ENCODE measurements at places on chromosomes 11 and 22. TPM values are rescaled to one million over a fixed set of nuclear protein-coding genes. Genes with fewer than 3 reads are reported as not detected.

The TRPM5 gene
- not detected for total RNA-seq

The NUP98 gene
- total RNA-seq, result 189 TPM

The APOBEC3H gene
- not detected for total RNA-seq

The PATE2 gene
- total RNA-seq, result not detected

The SLC25A18 gene
- total RNA-seq, result not detected

The NNMT gene
- total RNA-seq, result 84.5 TPM

The CEP126 gene
- total RNA-seq, result 9.0 TPM

The HMGXB4 gene
- 15.1 TPM for total RNA-seq

The ABTB2 gene
- 8.2 TPM for total RNA-seq

DNA sequence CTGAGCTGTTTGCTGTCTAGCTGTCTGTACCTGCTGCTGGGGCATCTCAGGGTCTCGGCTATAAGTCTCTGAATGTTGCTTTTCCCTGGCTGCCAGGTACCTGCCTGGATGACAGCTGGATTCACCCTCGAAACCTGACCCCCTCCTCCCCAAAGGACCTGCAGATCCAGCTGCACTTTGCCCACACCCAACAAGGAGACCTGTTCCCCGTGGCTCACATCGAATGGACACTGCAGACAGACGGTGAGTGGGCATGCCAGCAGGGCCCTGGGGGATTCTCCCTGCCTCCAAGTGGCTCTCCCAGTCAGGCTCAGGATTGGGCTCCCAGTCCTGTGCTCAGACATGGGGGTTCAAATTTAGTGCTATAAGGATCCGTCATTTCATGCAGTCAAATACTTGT lies 12.9 kb downstream of the IL17RA start:
- no peak overlapping the region for H3K27ac ChIP-seq
- no peaks in the 10 kb centered on the region for H3K4me1 ChIP-seq
- DNase-seq, result no peak

DNA sequence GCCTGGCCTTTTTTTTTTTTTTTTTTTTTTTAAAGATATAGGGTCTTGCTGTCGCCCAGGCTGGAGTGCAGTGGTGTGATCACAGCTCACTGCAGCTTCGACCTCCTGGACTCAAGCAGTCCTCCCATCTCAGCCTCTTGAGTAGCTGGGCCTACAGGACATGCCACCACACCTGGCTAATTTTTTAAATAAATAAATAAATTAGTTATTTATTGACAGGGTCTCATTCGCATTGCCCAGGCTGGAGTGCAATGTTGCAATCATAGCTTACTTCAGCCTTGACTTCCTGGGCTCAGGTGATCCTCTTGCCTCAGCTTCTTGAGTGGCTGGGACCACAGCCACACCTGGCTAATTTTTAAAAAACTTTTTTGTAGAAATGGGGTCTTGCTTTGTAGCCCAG lies 10.5 kb downstream of the AP2A2 start:
- H3K27me3 ChIP-seq, result no peaks in the 10 kb centered on the region
- no peak overlapping the region for H3K27ac ChIP-seq
- no peak overlapping the region for H3K4me3 ChIP-seq

GRCh38 chr11:57772562-57772961 lies 11.0 kb downstream of the CTNND1 start:
- H3K27me3 ChIP-seq, result no peaks in the 10 kb centered on the region
- H3K36me3 ChIP-seq, result no peaks in the 10 kb centered on the region
- no peak overlapping the region for H3K4me3 ChIP-seq
- DNase-seq, result no peak
- H3K27ac ChIP-seq, result no peak overlapping the region
- H3K4me1 ChIP-seq, result peaks cover 24% of the 10 kb centered on the region

DNA sequence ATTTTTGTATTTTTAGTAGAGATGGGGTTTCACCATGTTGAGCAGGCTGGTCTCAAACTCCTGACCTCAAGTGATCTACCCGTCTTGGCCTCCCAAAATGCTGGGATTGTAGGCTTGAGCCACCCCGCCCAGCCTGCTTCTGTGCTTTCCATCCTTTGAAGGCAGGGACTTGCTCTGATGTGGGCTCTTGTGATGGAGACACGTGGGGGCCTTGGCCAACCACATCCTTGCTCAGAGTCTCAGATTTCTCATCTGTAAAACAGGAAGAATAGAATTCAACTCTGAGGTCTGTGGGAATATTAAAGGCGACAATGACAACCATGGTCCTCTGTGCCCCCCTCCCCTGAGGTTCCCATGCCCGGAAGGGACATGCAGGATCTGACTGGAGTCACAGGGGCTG lies 3.8 kb upstream of the GGA1 start:
- H3K36me3 ChIP-seq, result no peaks in the 10 kb centered on the region
- H3K27ac ChIP-seq, result no peak overlapping the region
- H3K4me1 ChIP-seq, result peaks cover 7% of the 10 kb centered on the region
- H3K4me3 ChIP-seq, result no peak overlapping the region

- no peaks in the 10 kb centered on the region for H3K36me3 ChIP-seq
- no peak overlapping the region for H3K4me3 ChIP-seq
- no peaks in the 10 kb centered on the region for H3K27me3 ChIP-seq
- no peak overlapping the region for H3K27ac ChIP-seq
- no peaks in the 10 kb centered on the region for H3K4me1 ChIP-seq
Observed at GRCh38 chr11:23097891-23098290, 237.6 kb upstream of the CCDC179 start.

GRCh38 chr11:28798286-28798685 lies 690.1 kb downstream of the METTL15 start:
- H3K27ac ChIP-seq, result no peak overlapping the region
- DNase-seq, result no peak
- no peaks in the 10 kb centered on the region for H3K27me3 ChIP-seq
- H3K4me1 ChIP-seq, result no peaks in the 10 kb centered on the region

- H3K4me1 ChIP-seq, result no peaks in the 10 kb centered on the region
- no peak overlapping the region for H3K27ac ChIP-seq
- no peaks in the 10 kb centered on the region for H3K27me3 ChIP-seq
- no peak overlapping the region for H3K4me3 ChIP-seq
Observed at GRCh38 chr11:27171376-27171958, 130.9 kb downstream of the BBOX1 start.

- H3K4me3 ChIP-seq, result no peak overlapping the region
- peaks cover 4% of the 10 kb centered on the region for H3K4me1 ChIP-seq
- H3K27ac ChIP-seq, result no peak overlapping the region
- no peaks in the 10 kb centered on the region for H3K27me3 ChIP-seq
- no peak for DNase-seq
- H3K36me3 ChIP-seq, result no peaks in the 10 kb centered on the region
Observed at GRCh38 chr11:62605467-62605866, 3.8 kb upstream of the MTA2 start.

GRCh38 chr11:115778928-115779650 lies 274.9 kb upstream of the CADM1 start:
- H3K4me1 ChIP-seq, result no peaks in the 10 kb centered on the region
- H3K4me3 ChIP-seq, result no peak overlapping the region
- H3K36me3 ChIP-seq, result no peaks in the 10 kb centered on the region
- no peaks in the 10 kb centered on the region for H3K27me3 ChIP-seq
- DNase-seq, result no peak

GRCh38 chr11:26743622-26744021 lies 21.8 kb upstream of the SLC5A12 start:
- H3K27ac ChIP-seq, result no peak overlapping the region
- no peak for DNase-seq
- H3K4me1 ChIP-seq, result no peaks in the 10 kb centered on the region
- no peaks in the 10 kb centered on the region for H3K27me3 ChIP-seq

GRCh38 chr11:110128161-110128560 lies 35.0 kb downstream of the ZC3H12C start:
- DNase-seq, result no peak
- H3K4me3 ChIP-seq, result no peak overlapping the region
- no peaks in the 10 kb centered on the region for H3K36me3 ChIP-seq
- H3K27ac ChIP-seq, result no peak overlapping the region
- H3K27me3 ChIP-seq, result no peaks in the 10 kb centered on the region

DNA sequence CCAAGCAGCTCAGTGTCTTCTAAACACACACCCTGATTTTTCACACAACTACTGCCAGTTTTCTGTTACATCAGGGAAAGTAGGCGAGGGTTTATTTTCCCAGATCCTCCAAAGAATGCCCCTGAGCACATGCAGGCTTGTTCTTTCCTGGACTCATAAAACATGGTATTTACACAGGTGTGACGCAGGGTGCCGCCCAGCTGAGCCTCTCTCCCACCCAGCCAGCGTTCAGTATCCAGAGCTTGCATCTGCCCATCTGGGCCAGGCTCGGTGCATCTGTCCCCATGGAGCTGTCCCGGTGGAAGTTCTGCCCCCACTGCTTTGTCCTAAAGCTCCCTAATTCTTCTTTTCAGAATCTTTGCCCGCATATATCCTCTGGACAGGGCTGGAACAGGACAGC lies 44.8 kb upstream of the ISX start:
- no peaks in the 10 kb centered on the region for H3K36me3 ChIP-seq
- H3K4me1 ChIP-seq, result no peaks in the 10 kb centered on the region
- H3K27ac ChIP-seq, result no peak overlapping the region

DNA sequence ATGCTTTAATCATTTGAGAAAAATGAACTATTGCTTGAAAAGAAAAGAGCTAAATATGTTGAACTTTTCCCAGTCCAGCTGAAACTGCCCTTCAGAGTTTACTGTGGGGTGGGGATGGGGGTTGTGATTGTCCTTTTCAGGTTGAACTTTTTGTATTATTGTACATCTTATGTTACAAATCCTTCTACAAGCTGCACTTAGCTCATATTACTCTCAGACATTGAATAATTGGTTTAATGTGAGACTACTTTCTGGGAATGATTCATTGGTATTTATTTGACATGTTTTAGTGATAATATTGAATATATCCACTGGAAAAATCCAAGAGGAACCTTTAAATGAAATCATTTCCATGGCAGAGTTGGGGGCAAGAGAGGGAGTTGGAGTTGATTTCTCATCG lies 84.9 kb downstream of the ATXN10 start:
- no peak overlapping the region for H3K4me3 ChIP-seq
- H3K27me3 ChIP-seq, result no peaks in the 10 kb centered on the region
- H3K36me3 ChIP-seq, result no peaks in the 10 kb centered on the region
- no peaks in the 10 kb centered on the region for H3K4me1 ChIP-seq

DNA sequence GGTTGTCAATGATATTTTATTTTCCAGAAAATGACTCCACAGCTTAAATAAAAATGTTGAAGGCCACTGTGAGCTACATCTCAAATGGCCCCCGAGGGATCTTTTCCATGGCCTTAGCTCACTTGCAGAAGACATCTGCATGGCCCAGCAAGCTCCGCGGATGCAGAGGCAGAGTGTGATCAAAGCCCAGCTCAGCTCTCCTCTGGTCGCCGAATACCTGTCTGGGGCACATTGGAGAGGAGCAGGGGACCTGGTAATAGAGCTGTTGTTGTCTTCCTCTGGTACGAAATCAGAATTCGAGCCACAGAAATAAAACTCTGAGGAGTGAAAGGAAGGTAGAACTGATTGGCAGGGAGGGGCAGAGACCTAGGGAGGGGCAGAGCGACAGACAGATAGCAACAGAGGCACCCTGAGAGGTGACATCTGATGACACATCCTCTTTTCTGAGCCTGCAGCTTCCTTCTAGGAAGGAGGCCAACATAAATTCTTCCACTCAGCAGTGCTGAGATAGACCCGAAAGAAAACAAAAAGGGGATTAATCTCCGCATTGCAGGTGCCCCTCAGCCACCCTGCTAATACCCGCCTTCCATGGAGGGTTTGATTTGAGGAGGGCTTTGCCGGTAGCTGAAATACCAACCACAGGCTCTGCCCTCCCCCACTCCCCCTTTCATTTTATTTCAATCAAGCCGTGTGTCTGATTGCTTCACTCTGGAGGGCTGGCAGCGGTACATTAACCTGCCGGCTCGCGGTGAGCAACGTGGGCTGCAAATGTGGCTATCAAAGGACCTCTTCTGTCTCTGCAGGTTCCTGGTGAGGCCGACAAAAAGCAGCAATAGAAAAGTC lies 759.4 kb downstream of the OPCML start:
- no peaks in the 10 kb centered on the region for H3K27me3 ChIP-seq
- H3K27ac ChIP-seq, result no peak overlapping the region
- H3K4me3 ChIP-seq, result no peak overlapping the region

GRCh38 chr22:41782316-41782715 lies 18.2 kb upstream of the CCDC134 start:
- H3K27ac ChIP-seq, result no peak overlapping the region
- H3K36me3 ChIP-seq, result no peaks in the 10 kb centered on the region
- H3K4me1 ChIP-seq, result no peaks in the 10 kb centered on the region
- DNase-seq, result no peak
- H3K4me3 ChIP-seq, result no peak overlapping the region

- no peaks in the 10 kb centered on the region for H3K27me3 ChIP-seq
- DNase-seq, result no peak
- H3K36me3 ChIP-seq, result no peaks in the 10 kb centered on the region
- H3K27ac ChIP-seq, result no peak overlapping the region
- H3K4me3 ChIP-seq, result no peak overlapping the region
- H3K4me1 ChIP-seq, result no peaks in the 10 kb centered on the region
Observed at GRCh38 chr11:12765428-12765827, 91.2 kb downstream of the TEAD1 start.

DNA sequence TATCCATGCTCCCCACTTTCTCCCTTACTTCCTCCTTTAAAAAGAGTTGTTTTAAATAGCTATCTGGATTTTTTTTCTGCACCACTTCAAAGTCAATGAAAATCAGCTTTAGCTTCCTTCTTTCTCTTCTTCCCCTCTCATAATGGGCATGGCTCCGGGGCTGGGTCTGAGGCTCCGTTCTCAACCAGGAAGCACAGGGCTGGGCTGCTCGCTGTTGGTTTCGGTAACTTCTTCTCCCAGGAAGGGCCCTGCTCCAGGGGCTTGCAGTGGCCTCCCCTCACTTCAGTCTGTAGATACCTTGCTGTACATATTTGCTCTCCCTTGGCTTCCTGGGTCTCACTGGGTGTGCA lies 23.8 kb downstream of the MICAL2 start:
- H3K27me3 ChIP-seq, result no peaks in the 10 kb centered on the region
- no peak overlapping the region for H3K4me3 ChIP-seq
- H3K4me1 ChIP-seq, result peaks cover 10% of the 10 kb centered on the region
- no peak for DNase-seq
- no peaks in the 10 kb centered on the region for H3K36me3 ChIP-seq

DNA sequence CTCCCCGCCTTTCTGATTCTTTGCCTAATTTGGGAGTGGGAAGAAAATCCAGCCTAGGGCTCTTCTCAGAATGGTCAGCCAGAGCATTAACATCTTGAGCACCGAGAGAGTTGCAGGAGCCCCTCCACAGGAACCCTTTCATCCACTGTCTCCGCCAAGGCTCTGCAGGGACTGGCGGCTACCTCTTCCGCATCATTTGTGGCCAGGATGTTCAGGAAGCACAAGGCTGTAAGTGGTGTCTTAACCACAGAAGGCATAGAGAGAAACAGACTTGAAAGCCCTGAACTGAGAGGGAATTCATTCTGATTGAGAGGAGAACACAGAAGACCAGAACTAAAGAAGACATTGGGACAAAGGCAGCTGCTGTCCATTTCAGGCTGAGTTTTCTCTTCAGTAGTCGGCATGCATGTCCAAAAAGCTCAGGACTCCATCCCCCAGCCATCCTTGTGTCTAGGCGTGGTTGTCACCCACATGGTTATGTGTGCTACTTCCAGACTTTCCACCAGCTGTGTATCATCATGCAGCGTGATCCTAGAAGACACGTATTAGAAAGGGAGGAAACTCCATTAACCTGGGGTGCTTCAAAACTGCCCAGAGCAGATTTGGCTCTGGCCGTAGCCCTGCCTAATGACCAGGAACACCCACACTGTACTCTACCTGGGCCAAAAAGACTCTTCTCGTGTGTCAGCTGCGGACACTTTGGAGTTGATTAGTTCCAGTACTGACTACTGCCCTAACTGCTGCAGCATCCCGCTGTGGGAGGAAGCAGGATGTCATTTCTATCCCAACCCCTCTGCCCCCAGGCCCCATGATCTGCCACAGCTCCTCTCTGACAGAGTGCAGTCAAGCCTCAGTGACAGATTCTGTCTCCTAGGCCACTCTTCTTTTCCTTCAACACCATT lies 725.1 kb downstream of the NTM start:
- no peak overlapping the region for H3K27ac ChIP-seq
- H3K36me3 ChIP-seq, result no peaks in the 10 kb centered on the region
- H3K4me3 ChIP-seq, result no peak overlapping the region
